ENCODE measurements at places on chromosomes 7 and 10. TPM values are rescaled to one million over a fixed set of nuclear protein-coding genes. Genes with fewer than 3 reads are reported as not detected.

AQP1 gene
- total RNA-seq: 0.37 TPM

- H3K4me3 ChIP-seq: peak overlapping the region; percentile 16
- peak overlapping the region; percentile 94 for H3K27ac ChIP-seq
- peaks cover 86% of the 10 kb centered on the region for H3K4me1 ChIP-seq
- no peaks in the 10 kb centered on the region for H3K27me3 ChIP-seq
- peaks cover 13% of the 10 kb centered on the region for H3K36me3 ChIP-seq
- peak; percentile 92 for DNase-seq
Observed at GRCh38 chr7:130917669-130918128, 183.7 kb upstream of the KLF14 start.

DNA sequence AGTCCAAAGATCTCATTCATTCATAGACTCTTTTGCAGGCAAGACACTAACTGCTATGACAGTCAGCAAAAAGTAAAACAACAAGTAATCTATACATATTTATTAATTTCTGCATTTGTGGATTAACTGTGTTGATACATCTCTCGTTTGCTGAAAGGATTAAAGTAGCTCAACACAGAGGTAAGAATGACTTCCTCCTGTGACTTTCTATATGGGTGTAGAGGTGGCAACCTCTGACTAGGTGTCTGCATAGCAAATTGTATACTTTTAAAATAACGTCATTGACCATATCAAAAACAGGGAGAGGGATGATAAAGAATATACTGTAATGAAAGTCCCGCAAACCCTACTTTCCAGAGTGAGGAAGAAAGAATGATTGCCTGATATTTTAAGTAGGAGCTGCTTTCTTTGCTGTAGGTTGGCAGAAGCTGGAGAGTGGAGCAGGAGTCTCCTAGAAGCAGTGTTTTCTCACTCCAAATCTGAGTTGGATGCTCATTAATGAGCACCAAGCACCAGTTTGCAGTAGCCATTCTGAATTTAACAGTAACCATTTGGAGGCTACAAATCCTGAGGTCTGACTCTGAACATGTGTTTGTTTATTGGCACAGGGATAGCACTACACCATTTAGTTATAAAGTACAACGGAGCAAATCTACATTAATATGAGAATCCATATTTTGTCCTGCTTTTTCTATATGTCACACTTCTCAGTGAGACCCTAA, 9.2 kb upstream of the LRRN3 start:
- H3K4me1 ChIP-seq: no peaks in the 10 kb centered on the region
- no peaks in the 10 kb centered on the region for H3K27me3 ChIP-seq
- no peak overlapping the region for H3K4me3 ChIP-seq
- no peaks in the 10 kb centered on the region for H3K36me3 ChIP-seq
- DNase-seq: no peak

TMEM176B gene
- 2.2 TPM for total RNA-seq

GRCh38 chr10:77926566-77927401, at the start of gene DLG5:
DLG5 (minus strand) TSS chr10:77926755; CDS start chr10:77926520, 235 bp downstream.
- H3K27me3 ChIP-seq: no peaks in the 10 kb centered on the region
- no peaks in the 10 kb centered on the region for H3K36me3 ChIP-seq
- DNase-seq: peak; percentile 39

- no peak overlapping the region for H3K4me3 ChIP-seq
- H3K4me1 ChIP-seq: no peaks in the 10 kb centered on the region
- no peaks in the 10 kb centered on the region for H3K27me3 ChIP-seq
- H3K36me3 ChIP-seq: no peaks in the 10 kb centered on the region
- DNase-seq: no peak
Observed at GRCh38 chr7:35465791-35466336, 212.0 kb upstream of the TBX20 start.

DNA sequence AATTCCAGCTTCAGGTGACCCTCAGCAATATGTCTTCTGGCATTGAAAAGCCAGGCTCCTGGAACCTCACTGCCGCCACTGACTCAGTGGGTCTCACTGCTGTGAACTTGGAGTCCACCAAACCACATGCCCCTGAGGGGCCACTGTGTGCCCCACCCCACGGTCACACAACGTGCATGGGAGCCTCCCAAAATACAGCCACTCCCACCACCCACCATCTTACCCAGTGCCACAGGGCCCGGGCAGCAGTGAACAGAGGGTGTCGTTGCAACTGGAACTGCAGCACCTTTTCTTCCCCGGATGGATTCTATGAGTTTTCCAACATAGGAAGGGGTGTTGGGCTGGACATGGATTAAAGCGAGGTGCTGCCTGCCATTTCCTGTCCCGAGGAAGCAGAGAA, 60.1 kb downstream of the ASB13 start:
- H3K4me3 ChIP-seq: no peak overlapping the region
- H3K4me1 ChIP-seq: no peaks in the 10 kb centered on the region
- no peak for DNase-seq
- H3K27ac ChIP-seq: no peak overlapping the region
- H3K36me3 ChIP-seq: no peaks in the 10 kb centered on the region

DNA sequence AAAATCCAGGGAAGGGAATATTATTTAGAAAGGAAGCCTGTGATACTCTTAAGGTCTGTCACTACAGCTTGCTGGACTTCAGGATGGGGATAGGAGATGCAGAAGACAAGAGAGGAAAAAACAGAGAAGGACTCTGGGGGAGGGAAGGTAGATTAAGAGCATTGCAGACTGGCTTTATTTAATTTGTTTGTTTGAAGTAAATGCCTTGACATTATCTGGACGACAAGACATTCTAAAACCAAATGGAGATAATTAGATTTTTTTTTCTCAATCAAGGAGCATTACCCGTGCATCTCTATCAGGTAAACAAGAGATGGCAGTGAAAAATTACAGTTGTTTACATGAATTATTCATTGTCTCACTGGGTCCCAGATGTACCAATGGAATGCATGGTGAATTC, 24.3 kb downstream of the ACTA2 start:
- H3K36me3 ChIP-seq: peaks cover 18% of the 10 kb centered on the region
- H3K27ac ChIP-seq: no peak overlapping the region
- no peak overlapping the region for H3K4me3 ChIP-seq
- no peak for DNase-seq

DNA sequence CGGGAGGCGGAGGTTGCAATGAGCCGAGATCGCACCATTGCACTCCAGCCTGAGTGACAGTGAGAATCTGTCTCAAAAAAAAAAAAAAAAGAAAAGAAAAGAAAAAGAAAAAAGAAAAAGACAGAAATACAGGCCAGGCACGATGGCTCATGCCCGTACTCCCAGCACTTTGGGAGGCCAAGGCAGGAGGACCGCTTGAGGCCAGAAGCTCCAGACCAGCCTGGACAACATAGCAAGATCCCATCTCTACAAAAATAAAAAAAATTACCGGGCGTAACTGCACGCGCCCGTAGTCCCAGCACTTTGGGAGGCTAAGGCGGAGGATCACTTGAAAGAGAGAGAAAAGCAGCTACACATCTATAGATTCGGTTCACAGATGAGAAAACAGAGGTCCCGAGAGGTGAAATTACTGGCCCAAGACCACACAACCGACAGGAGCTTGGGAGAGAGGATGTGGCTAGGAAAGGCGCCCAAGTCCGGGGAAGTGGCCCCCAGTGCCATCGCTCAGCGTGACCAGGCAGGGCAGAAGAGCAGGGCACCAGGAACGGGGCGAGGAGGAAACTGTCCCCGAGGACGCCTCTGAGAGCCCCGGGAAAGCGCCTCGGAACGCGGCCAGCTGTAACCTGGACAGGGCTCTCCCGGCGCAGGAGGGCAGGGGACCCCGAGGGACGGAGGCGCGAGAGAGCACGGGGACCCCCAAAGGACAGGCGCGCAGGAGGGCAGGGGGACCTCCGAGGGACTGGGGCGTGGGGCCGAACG, 612 bp downstream of the SNX8 start:
- no peaks in the 10 kb centered on the region for H3K4me1 ChIP-seq
- H3K27ac ChIP-seq: peak overlapping the region; percentile 71
- peak; percentile 21 for DNase-seq
- no peaks in the 10 kb centered on the region for H3K27me3 ChIP-seq

HOXA1 gene
- total RNA-seq: not detected

DNA sequence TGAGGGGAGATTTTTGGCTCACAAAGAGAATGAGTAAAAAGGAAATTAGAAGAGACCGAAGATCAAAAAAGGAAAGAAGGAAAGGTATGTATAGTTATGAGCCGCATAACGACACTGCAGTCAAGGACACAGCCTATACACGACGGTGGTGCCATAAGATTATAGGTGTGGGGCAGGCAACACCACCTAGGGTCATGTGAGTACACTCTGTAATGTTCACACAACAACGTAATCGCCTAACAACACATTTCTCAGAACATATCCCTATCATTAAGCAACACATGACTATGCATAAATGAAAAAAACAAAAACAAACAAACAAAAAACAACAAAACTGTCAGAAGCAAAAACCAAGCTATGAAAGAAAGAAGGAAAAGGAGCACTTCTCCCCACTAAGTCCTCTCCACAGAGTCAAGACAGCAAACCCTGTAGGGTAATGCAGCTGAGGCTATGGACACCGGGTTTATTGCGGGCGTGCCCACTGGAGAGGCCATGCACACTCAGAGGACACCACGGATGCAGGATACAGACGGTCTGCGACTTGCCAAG, 45.1 kb downstream of the PIP4K2A start:
- H3K36me3 ChIP-seq: no peaks in the 10 kb centered on the region
- H3K4me3 ChIP-seq: no peak overlapping the region
- DNase-seq: no peak
- H3K4me1 ChIP-seq: peaks cover 24% of the 10 kb centered on the region
- H3K27me3 ChIP-seq: no peaks in the 10 kb centered on the region
- no peak overlapping the region for H3K27ac ChIP-seq

GPR22 gene
- total RNA-seq: not detected
